ENCODE measurements at places on chromosomes 5 and 9.

DNA sequence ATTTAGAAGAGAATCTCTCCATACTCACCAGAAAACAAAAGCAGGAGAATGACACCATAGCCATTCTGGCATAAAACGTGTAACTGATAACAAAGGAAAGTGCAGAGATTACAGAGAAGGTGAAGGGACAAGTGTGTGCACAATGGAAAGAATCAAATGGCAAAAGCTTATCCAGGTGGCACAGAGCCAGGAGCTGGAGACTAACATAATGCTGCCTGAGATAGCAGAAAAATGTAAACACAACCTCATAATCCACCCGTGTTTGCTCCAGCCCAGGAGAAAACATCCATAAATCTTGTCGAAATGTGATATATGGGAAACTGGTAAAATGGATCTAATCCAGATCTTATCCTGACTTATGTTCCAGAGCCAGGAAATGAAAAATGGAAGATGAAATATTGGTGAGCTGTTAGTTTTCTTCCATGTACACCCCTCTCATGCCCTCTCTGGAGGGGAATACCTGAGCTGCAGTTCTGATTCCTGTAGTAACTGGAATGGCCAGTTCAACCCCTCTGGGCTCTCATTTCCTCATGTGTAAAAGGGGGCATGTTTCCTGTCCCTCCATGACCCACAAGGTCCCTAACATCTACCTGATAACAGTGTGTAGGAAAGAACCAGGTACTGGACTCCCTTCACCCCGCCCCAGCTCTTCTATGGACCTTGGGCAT is 212.3 kb upstream of the DAPK1 start:
- DNase-seq: no peak

GRCh38 chr5:158127536-158127935 is 268.6 kb upstream of the CLINT1 start:
- no peak for DNase-seq

- DNase-seq: no peak
Observed at GRCh38 chr5:143698574-143698973, 113.4 kb upstream of the HMHB1 start.

GRCh38 chr5:135153661-135154060 is 119.6 kb upstream of the PITX1 start:
- no peak for DNase-seq
